Epithelial cell of alveolus of lung (primary cell): ENCODE measurements at places on chromosomes 13 and 19. TPM values are rescaled to one million over a fixed set of nuclear protein-coding genes. Genes with fewer than 3 reads are reported as not detected.

Gene SIAH3
- 0.08 and 0.13 TPM in 2 replicates for total RNA-seq

Gene NTN5
- 0.72 TPM in 1 of 2 replicates, not detected in the other for total RNA-seq

Gene MISP3
- 1.2 and 1.8 TPM in 2 replicates for total RNA-seq

Gene DNMT1
- 99.0 and 101 TPM in 2 replicates for total RNA-seq
